ENCODE measurements at places on chromosomes 4 and X. TPM values are rescaled to one million over a fixed set of nuclear protein-coding genes. Genes with fewer than 3 reads are reported as not detected.
A peak's percentile ranks its signal among the peaks of the same experiment; 100 is the strongest.

DNA sequence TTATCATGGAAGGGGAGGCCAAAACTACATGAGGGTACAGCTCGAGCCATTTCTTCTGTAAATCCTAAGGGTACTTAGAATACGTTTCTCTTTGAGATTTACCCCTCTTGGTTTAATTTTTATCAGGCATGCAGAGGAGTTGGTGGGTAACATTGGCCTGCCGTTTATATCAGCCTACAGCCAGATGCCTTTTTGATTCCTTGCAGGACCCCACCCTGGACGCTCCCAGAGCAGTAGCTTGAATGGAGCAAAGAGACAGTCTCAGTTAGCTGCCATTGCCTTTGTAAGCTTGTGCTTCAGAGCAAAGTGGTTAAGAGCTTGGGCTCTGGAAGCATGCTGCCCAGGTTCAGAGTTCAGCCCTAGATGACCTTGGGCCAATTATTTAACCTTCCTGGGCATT, 9.0 kb downstream of the DOCK11 start:
- H3K27me3 ChIP-seq: no peaks in the 10 kb centered on the region
- H3K27ac ChIP-seq: no peak overlapping the region
- no peak for DNase-seq
- peaks cover 23% of the 10 kb centered on the region for H3K4me1 ChIP-seq
- no peak overlapping the region for H3K4me3 ChIP-seq

The CSAG3 gene
- not detected for total RNA-seq

The HPRT1 gene
- 13.4 TPM for total RNA-seq

The PRPS1 gene
- total RNA-seq: 69.6 TPM

The EREG gene
- under 0.01 TPM for total RNA-seq

- no peak overlapping the region for H3K27ac ChIP-seq
- no peaks in the 10 kb centered on the region for H3K36me3 ChIP-seq
- H3K4me1 ChIP-seq: no peaks in the 10 kb centered on the region
- no peaks in the 10 kb centered on the region for H3K27me3 ChIP-seq
Observed at GRCh38 chr4:18689308-18690115, 668.0 kb upstream of the LCORL start.

DNA sequence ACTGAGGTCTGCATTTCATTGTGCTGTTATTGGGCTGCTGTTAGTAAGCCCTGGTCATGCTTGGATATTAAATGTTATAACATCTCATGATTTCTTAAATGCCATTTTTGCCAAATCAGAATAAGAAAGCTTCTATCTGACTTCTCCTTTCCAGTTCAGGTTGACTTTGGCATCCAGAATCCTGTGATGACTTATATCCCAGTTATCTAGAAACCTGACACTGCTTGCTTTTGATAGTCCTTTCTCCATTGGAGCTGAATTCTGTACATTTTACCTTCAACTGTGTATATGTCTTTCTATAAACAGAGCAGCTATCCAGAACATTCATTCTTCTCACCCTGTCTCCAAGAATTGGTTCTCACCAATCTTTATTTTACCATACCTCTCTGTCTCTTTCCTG, 257.7 kb upstream of the GNPDA2 start:
- H3K4me3 ChIP-seq: no peak overlapping the region
- H3K36me3 ChIP-seq: no peaks in the 10 kb centered on the region
- H3K4me1 ChIP-seq: no peaks in the 10 kb centered on the region
- H3K27ac ChIP-seq: no peak overlapping the region

The PCDH7 gene
- 55.0 TPM for total RNA-seq

DNA sequence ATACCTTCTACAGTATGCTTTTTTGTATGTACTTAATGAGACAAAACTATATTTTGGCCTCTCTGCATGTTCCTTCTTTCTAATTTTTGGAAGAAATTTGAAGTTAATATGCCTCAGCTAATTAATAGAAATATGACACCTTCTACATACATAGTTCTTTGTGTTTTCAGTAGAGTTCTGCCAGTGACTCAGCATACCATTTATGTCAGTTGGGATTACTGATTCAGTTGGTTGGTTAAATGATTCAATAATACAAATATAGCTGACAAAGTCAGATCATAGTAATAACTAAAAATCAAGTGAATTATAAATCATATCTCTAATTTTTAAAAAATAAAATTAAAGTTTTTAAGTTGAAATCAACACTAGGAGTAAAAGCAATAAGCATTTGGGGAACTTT, 16.8 kb downstream of the BTC start:
- H3K4me1 ChIP-seq: peaks cover 4% of the 10 kb centered on the region
- DNase-seq: no peak
- H3K27ac ChIP-seq: no peak overlapping the region
- no peak overlapping the region for H3K4me3 ChIP-seq
- no peaks in the 10 kb centered on the region for H3K27me3 ChIP-seq

- H3K27me3 ChIP-seq: no peaks in the 10 kb centered on the region
- H3K4me1 ChIP-seq: no peaks in the 10 kb centered on the region
- DNase-seq: no peak
- H3K4me3 ChIP-seq: no peak overlapping the region
Observed at GRCh38 chr4:121098266-121098665, 25.9 kb upstream of the NDNF start.

- peak; percentile 78 for DNase-seq
- no peak within 1 kb of the TSS for H3K4me3 ChIP-seq
- peaks cover 6% of the 10 kb centered on the region for H3K27me3 ChIP-seq
- H3K4me1 ChIP-seq: peaks cover 19% of the 10 kb centered on the region
- no peaks in the 10 kb centered on the region for H3K36me3 ChIP-seq
Observed at GRCh38 chrX:40097504-40098263, at the start of gene BCOR. Gene BCOR (minus strand): TSS chrX:40097958. CDS start chrX:40077929, 20,029 bp downstream.

DNA sequence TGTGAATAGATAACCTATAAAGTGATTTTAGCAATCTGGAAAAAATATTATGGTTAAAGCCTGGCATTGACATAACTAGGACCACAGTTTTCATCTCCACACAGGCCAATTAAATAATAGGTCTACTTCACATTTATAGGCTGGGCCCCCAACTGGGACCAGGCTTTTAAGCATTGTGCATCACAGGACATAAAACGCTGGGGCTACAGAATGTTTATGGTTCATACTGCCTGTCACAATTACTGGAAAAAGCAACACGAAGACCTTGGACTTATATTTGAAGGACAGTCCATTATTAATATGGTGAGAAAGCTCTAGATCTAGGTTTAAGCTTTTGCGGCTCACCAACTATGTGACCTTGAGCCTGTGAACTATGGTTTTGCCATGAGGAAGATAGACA, 94.2 kb downstream of the MFAP3L start:
- H3K27me3 ChIP-seq: no peaks in the 10 kb centered on the region
- no peaks in the 10 kb centered on the region for H3K4me1 ChIP-seq
- no peak for DNase-seq
- H3K4me3 ChIP-seq: no peak overlapping the region
- H3K36me3 ChIP-seq: no peaks in the 10 kb centered on the region

The NUDT9 gene
- total RNA-seq: 31.4 TPM

DNA sequence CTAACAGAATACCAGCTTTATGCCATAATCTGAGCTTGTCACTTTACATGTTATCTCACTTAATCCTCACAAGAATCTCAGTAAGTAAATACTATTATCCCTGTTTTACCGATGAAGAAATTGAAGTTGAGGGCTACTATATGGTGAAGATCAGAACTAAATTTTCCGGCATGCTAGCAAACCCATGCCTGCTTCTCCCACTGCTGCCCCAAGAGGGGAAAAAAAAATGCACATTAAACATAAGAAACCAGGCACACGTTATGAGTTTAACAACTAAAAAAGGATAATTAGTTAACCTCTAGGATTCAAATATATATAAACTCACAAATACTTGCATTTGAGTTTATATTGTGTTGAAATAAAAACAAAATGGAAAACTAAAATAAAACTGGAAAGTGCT, 10.8 kb downstream of the SLC10A7 start:
- H3K36me3 ChIP-seq: no peaks in the 10 kb centered on the region
- no peaks in the 10 kb centered on the region for H3K27me3 ChIP-seq
- DNase-seq: no peak
- H3K27ac ChIP-seq: no peak overlapping the region
- no peak overlapping the region for H3K4me3 ChIP-seq

- no peak overlapping the region for H3K27ac ChIP-seq
- H3K36me3 ChIP-seq: no peaks in the 10 kb centered on the region
- H3K4me1 ChIP-seq: no peaks in the 10 kb centered on the region
- no peak overlapping the region for H3K4me3 ChIP-seq
- DNase-seq: no peak
Observed at GRCh38 chr4:57430726-57431125, 320.5 kb upstream of the IGFBP7 start.

DNA sequence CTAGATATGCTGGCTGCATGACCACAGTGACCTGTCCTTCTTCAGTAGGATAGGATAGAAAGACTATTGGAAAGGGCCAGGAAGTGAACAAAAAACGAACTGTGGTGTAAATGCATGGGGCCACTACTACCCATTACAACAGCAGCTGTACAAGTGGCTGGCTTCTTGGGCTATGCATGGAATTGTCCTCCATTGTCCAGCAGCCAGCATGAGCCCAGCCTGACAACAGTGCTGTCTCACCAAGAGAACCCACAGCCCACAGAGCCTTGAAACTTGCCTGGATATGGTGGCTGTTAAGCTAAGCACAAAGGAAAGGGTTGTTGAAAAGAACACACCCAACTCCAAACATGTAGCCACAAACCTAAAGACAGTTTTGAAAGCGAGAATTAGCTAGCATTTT, 330.2 kb upstream of the F9 start:
- H3K36me3 ChIP-seq: no peaks in the 10 kb centered on the region
- H3K4me3 ChIP-seq: no peak overlapping the region
- no peak overlapping the region for H3K27ac ChIP-seq
- H3K4me1 ChIP-seq: no peaks in the 10 kb centered on the region
- H3K27me3 ChIP-seq: no peaks in the 10 kb centered on the region

DNA sequence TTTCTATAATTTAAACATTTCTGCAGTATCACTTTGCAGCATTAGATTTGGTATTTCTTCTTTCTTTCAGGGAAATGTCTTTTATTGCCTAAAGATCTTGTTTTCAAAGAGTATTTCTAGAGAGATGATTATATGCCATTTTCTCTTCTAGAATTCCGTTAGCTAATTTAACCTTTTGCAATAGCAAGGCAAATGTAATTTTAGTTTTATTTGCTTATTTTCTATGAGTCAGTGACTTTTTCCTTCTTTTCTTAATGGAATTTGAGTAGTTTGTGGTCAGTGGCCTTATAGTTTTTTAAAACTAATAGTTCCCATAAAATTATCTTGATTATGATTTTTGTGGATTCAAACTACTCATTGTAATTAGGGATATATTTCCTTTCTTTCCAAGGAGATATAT, 72.2 kb downstream of the CCKAR start:
- no peaks in the 10 kb centered on the region for H3K27me3 ChIP-seq
- no peaks in the 10 kb centered on the region for H3K36me3 ChIP-seq
- H3K4me1 ChIP-seq: peaks cover 7% of the 10 kb centered on the region
- no peak overlapping the region for H3K27ac ChIP-seq

DNA sequence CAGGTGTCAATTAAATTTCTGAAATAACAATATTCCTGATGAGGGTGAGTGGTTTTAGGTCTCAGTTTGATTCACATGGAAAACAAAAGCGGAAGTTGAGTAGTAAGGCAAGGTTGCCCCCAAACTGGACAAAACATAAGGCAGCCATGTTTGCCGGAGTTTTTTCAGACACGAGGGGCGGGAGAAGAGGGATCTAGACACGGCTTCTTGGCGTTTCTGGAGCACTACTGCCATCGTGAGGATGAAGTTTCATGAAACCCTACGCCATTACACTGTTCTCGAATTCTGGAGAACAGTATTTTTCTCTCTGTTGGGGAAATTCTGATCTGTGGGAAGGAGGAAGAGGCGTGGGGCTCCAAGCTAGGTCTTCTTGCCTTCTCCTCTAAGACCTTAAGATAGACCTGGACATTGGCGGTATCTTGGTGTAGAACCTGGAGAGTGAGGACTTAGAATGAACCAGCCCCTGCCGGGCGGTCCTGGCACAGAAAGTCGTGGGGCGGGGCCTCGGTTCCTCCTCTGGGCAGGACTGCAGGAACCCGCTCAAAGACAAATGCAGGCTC, 160.3 kb downstream of the OR13H1 start:
- H3K27me3 ChIP-seq: no peaks in the 10 kb centered on the region
- no peaks in the 10 kb centered on the region for H3K4me1 ChIP-seq
- no peak overlapping the region for H3K27ac ChIP-seq

GRCh38 chrX:17374619-17375366, at the start of gene NHS:
Gene NHS (plus strand): TSS chrX:17375200. CDS start chrX:17375758, 558 bp downstream.
- H3K4me3 ChIP-seq: peak within 1 kb of the TSS; percentile 39
- no peaks in the 10 kb centered on the region for H3K4me1 ChIP-seq
- peak; percentile 69 for DNase-seq
- H3K27ac ChIP-seq: no peak within 1 kb of the TSS
- H3K27me3 ChIP-seq: no peaks in the 10 kb centered on the region
- no peaks in the 10 kb centered on the region for H3K36me3 ChIP-seq

DNA sequence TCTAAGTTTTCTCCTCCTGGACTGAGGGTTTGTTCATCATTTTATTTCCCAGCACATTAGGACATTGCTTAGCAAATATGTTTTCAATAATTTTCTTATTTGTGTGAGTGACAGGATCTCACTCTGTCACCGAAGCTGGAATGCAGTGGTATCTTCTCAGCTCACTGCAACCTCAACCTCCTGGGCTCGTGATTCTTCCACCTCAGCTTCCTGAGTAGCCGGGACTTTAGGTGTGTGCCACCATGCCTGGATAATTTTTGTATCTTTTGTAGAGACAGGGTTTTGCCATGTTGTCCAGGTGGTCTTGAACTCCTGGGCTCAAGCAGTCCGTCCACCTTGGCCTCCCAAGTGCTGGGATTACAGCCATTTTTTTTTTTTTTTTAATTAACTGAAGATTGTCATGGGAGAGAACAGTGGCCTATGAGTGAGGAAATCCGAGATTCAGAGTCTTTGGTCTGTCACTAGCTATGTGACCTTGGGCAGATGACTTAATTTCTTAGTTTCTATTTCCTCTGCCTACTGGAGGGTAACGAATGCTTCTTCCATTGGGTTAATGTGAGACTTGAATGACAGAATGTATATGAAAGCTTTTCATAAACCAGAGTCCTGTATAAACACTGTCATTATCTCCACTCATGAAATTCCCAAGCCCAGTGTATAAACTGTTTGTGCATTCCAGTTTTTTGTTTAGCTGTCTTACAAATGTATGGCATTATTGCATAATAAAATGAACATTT, 23.9 kb downstream of the MOB1B start:
- no peak overlapping the region for H3K27ac ChIP-seq
- no peaks in the 10 kb centered on the region for H3K27me3 ChIP-seq
- no peak for DNase-seq
- H3K4me1 ChIP-seq: no peaks in the 10 kb centered on the region
- no peak overlapping the region for H3K4me3 ChIP-seq

The TMSB15C gene
- total RNA-seq: 0.67 TPM

DNA sequence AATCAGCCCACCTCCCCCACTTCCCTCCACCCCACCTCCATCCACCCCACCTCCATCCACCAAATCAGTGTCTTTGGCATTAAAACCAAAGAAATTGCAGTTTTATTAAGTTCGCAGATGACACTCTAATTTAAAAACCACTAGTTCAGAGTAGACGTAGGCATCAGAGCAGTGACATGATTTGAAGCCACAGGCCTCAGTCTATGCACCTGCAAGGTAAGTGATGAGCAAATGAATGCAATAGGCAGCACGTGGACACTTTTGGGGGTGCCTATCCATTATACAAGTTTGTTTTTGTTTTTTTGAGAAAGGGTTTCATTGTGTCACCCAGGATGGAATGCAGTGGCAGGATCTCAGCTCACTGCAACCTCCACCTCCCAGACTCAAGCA, 88.0 kb upstream of the TRIM2 start:
- H3K36me3 ChIP-seq: no peaks in the 10 kb centered on the region
- H3K4me1 ChIP-seq: peaks cover 6% of the 10 kb centered on the region
- no peak for DNase-seq
- H3K27me3 ChIP-seq: no peaks in the 10 kb centered on the region
- no peak overlapping the region for H3K4me3 ChIP-seq

GRCh38 chrX:151167791-151168345, 8.5 kb upstream of the GPR50 start:
- DNase-seq: no peak
- no peak overlapping the region for H3K27ac ChIP-seq
- H3K4me1 ChIP-seq: no peaks in the 10 kb centered on the region
- no peaks in the 10 kb centered on the region for H3K36me3 ChIP-seq
